Karpas-422 (cell line): ENCODE measurements at places on chromosomes 3 and 15.

DNA sequence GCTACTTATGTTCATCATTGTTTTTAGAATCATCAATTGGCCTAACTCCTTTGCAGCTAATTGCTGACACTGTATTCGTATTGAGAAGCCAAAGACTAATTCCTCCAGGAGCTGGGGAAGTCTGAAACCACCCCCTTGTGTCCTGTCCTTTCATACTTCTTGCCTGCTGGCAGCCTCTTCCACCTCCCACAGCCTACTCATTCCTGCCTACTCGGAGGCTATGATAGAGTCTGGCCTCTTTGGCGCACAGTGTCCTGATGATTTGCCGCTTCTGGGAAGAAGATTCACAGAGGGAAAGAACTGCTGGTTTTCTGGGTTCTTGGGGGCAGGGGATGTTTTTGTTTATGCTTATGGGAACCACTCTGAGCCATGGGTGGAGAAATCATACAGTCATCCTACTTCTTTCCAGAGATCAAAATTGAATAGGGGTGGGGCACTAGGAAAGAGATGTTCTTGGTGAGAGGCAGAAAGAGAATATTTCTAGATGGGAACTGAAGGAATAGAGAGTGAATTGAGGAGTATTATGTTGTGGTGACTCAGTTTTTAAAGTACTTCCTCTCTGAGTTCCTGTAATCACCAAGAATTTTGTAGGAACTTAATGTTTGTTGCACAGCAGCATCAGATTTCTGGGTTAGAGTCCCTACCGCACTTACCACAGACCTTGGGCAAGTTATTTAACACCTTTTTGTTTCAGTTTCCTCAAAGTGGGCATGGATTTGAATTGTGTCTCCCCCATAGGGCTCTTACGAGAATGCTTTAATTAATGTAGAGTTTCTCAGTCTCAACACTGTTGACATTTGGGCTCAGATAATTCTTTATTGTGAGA is 22.1 kb upstream of the SCAANT1 start:
- H3K27ac ChIP-seq = 0 out of 2 replicates have a peak overlapping the region, but pooled peaks have one; percentile 75
- H3K27me3 ChIP-seq = no peaks in the 10 kb centered on the region
- no peak overlapping the region for H3K4me3 ChIP-seq

- H3K36me3 ChIP-seq = no peaks in the 10 kb centered on the region
- H3K4me3 ChIP-seq = no peak overlapping the region
- H3K27me3 ChIP-seq = no peaks in the 10 kb centered on the region
Observed at GRCh38 chr3:11624704-11625375, 18.9 kb downstream of the VGLL4 start.

DNA sequence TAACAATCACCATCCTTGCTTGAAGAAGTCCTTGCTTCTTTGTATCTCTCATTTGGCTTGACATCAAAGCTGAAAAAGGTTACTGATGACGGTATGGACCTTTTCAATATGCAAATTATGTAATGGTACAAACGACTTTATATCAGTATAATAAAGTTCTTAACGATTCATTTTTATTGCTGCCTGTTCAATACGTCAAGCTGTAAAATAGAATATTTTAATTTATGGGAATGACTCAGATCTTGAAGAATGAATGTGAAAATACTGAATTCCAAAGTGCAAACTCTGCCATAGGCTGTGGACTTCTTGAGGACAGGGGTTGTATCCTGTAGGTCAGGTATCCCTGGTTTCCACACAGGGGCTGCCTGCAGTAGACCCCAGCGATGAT is 156.2 kb downstream of the PLCL2 start:
- DNase-seq = no peak
- H3K27ac ChIP-seq = no peak overlapping the region
- H3K36me3 ChIP-seq = no peaks in the 10 kb centered on the region

GRCh38 chr15:58444658-58445332 is 13.0 kb downstream of the LIPC start:
- no peak overlapping the region for H3K27ac ChIP-seq
- no peaks in the 10 kb centered on the region for H3K27me3 ChIP-seq
- no peak overlapping the region for H3K4me3 ChIP-seq
- DNase-seq = no peak
- H3K36me3 ChIP-seq = no peaks in the 10 kb centered on the region

DNA sequence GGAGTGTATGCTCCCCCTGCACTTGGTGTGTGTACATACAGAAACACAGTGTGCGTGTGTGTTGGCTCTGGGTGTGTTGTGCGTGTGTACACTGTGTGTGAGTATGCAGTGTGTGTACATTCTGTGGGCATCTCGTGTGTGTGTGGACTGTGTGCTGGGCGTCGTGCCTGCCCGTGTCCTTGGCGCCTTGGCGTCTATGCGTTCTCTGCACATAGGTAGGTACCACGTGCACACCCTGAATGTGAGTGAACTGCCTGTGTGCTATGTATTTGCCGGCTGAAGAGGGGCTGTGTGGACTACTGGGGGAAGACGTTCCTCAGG is 481 bp upstream of the ECE2 start:
- no peak for DNase-seq
- H3K36me3 ChIP-seq = no peaks in the 10 kb centered on the region
- H3K4me3 ChIP-seq = no peak overlapping the region
- H3K27me3 ChIP-seq = no peaks in the 10 kb centered on the region
